ENCODE measurements at places on chromosomes 6 and 20.
A peak's percentile ranks its signal among the peaks of the same experiment; 100 is the strongest.

GRCh38 chr20:63258781-63259180, 4.5 kb upstream of the NKAIN4 start:
- DNase-seq: no peak

GRCh38 chr6:41441598-41442351, 104.4 kb upstream of the FOXP4 start:
- DNase-seq: no peak

GRCh38 chr6:88380083-88380482, 213.9 kb upstream of the CNR1 start:
- DNase-seq: peak; percentile 80

- no peak for DNase-seq
Measured at GRCh38 chr20:8568075-8568474, 436.0 kb downstream of the PLCB1 start.

- peak; percentile 84 for DNase-seq
Measured at GRCh38 chr6:35148167-35148741, 7.1 kb upstream of the TCP11 start.

DNA sequence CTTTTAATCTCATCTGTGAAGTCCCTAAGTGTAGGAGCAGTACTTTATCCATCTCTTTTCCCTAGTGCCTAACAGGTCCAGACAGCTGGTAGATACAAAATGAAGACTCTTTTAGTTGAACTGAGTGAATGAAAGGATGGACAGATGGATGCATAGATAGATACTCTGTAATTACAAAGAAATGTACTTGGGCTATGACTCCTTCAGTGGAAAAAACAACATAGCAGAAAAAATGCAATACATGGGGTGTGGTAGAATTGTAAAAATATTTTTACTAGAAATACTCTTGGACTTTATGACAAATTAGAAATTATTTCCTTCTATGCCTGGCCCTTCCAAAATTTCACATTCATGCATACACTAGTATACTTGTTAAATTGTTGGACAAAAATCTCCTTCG, 29.3 kb downstream of the KCNQ5 start:
- DNase-seq: peak; percentile 37

Data from PC-3 (cell line).